ENCODE measurements at places on chromosomes 16 and 17.

GRCh38 chr16:31869511-31870201, 4.0 kb upstream of the ZNF267 start:
- peak; percentile 57 for DNase-seq

DNA sequence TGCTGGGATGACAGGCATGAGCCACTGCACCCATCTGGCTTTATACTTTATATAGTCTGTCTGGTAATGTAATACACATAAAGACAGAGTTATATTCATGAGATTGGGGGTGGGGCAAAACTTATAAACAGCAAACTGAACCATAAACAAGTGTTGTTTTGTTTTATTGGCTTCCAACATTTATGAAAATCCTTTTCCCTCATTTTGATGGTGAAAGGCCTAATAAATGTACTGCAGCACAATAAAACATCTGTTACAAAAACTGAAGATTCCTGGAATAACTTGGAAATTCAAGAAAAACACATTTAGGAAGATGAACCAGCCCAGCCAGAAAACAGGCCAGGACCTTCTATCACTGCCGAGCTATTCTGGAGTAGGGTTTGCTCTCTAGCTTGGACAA, 16.1 kb downstream of the NPRL3 start:
- no peak for DNase-seq

DNA sequence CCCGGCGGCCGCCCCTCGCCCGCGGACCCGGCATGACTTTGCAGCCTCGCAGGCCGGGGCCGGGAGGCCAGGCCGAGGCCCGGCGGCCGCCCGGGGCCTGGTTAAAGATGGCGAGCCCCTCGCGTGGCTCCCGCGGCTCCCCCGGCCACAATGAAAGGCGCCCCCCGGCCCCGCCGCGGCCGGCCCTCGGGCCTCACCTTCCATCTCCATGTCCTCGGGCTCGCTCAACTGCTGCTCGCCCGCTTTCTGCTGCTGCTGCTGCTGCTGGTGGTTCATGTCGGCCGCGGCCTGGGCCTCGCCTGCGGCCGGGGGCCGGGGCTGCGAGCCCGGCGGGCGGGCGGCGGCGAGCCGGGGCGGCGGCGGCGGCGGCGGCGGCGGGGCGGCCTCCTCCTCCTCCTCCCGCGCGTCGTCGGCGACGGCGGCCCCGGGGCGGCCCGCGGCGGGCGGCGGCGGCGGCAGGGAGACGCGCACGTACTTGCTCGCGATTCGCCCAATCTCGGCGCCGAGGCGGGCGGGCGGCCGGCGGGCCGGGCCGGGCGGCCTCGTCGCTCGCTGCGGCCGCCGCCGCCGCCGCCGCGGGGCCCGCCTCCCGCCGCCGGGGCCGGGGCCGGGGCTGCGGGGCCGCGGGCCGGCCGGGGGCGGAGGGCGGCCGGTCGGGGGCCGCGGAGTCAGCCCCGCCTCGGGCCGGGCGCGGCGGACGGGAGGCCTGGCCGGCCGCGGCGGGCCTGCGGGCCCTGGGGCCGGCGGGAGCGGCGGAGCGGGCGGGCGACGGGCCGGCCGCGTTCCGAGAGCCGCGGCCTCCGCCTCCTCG, 491 bp downstream of the USP7 start:
- peak; percentile 23 for DNase-seq

DNA sequence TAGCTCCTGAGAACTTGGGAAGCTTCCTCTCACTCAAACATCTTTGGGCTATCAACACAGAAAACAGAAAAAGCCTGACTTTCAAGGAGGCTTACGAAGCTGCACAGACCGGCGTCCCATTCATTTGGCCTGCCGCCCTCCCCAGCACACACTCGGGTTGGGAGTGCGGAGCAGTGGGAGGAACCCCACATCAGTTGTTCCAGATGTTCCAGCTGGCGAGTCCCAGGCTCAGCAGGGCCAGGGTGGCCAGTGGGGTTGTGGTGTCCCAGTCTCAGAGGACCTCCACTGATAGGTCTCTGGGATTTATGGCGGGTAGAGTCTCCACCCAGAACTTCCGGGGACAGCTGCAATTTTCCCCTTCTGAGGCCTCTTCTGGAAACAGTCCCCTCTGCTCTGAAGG, 43.1 kb upstream of the DLX4 start:
- no peak for DNase-seq

DNA sequence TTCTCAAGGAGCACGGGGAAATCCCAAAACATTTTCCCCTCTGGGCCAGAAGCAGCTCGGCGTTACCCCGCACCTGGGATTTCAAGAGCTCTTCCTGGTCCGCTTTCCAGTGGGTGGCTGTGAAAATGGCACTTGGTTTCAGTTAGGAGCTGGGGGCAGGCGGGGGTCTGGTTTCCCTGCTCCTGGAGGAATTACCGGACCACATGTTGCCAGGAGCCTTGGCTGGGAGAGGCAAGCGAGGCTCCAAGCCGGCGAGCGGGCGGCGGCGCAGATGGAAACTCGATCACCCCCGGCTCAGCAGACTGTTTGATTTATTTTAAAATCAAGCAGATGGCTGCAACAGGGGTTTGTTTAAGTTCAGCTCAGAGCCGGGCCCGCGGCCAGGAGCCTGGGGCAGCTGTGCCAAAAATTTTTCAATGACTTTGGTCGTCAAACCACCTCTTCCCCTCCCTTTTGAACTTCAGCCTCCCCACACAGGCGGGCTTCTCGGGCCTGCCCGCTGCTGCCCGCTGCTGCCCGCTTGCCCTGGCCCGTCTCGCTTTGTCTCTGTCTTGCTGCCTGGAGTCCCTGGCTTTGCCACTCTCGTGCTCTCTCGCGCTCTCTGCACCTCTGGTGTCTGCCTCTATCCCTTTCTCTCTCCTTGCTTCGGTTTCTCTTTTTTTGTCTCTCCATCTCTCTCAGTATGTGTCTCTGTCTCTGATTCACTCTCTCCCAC, 108.0 kb upstream of the CIBAR2 start:
- peak; percentile 78 for DNase-seq

DNA sequence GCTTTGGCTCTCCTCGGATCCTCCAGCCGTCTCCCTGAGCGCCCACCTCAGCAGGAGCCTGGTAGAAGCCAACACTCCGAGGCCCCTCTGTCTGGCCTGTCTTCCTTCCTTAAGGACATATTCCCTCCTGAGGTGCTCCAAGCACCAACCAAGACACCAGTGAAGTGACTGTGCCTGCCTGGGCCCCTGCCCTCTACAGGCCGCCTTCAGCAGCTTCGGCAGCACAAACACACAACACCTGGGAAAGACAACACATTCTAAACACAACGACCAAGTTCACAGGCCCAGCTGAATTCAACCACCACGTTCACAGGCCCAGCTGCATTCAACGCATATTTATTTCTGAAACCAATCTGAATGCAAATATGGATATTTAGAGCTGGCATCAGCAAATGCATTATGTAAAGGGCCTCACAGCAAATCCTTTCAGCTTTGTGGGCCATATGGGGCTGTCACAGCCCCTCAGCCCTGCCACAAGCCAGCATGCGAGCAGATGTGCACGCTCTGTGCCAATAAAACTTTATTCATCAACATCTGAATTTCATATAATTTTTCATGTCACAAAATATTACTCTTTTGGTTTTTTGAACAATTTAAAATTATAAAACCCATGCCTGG, 12.2 kb downstream of the GALNS start:
- DNase-seq: no peak
